ENCODE measurements at places on chromosomes 6 and 20.

DNA sequence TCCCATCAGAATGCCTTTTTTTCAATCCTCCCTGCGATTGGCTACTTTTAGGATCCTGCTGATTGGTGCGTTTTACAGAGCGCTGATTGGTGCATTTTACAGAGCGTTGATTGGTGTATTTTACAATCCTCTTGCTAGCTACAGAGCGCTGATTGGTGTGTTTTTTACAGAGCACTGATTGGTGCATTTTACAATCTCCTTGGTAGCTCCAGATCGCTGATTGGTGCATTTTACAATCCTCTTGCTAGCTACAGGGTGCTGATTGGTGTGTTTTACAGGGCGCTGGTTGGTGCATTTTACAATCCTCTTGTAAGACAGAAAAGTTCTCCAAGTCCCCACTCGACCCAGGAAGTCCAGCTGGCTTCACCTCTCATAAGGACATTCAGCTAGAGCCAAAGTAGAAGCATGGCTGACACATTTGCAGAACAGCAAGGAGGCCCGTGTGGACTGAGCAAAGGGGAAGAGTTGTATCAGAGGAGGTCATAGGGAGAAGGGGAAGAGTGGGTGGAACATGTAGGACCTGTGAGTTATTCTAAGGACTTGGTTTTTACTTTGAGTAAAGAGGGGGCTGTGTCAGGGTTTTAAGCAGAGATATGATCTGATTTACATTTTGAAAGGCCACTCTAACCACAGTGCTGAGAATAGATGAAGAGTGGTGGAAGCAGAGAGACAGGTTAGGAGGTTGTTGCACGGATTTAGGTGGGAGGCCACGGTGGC lies 2.6 kb downstream of the ALDH5A1 start:
- no peak for DNase-seq

DNA sequence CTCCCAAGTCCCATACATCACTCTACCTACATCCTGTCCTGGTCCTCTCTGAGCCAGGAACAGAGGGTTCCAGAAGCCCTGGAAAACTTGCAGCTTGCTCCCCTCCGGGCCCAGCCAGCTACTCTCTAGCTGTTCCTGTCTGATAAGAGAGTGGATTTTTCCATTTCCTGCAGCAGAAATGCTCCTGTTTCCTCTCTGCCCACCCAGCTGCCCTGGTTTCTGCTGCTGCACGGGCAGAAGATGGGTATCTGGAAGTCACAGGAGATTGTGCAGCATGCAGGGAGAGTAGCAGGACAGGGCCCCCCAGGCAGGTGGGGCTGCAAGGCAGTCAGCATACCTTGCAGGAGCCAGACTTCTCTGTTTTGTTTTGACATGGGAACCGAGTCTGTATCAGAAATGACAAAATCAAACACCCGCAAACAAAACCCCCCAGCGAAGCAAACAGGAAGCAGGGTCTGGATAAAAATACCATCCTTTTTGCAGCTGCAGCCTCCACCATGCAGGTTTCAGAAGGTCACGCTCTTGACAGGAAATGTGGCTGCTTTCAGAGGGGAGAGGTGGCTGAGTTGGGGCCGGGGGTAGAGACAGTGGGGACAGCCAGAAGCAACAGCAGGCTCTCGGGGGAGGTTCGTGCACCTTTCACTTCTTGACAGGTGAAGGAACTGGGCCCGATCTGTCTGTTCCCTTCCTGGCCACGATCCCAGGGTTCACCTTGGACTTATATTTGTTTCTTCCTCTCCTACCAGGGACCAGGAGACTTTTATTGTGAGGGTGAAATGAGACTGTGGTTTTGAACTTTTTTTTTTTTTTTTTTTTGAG lies 50.8 kb upstream of the FAM83D start:
- DNase-seq = no peak

GRCh38 chr20:56285496-56285895 lies 37.0 kb downstream of the MC3R start:
- no peak for DNase-seq

GRCh38 chr6:158938220-158938619 lies 61.8 kb downstream of the RSPH3 start:
- no peak for DNase-seq

- DNase-seq = no peak
These were observed 49.7 kb downstream of the RBM38 start for GRCh38 chr20:57440678-57441509.

DNA sequence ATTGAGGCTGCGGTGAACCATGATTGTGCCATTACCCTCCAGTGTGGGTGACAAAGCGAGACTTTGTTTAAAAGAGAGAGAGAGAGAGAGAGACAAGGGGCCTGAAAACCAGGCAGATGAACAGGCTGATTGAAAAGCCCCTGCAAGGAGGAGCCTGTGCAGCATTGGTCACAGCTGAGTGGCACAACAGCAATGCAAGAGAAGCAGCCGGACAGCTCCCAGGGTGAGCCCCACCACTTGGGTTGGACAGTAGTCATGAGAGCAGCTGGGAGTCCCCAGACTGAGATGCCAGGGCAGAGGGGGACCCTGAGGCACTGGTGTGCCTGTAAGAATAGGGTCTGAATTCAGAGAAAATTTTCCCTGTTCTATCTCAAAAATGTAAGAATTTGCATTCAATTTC lies 10.2 kb downstream of the DNPH1 start:
- DNase-seq = no peak

DNA sequence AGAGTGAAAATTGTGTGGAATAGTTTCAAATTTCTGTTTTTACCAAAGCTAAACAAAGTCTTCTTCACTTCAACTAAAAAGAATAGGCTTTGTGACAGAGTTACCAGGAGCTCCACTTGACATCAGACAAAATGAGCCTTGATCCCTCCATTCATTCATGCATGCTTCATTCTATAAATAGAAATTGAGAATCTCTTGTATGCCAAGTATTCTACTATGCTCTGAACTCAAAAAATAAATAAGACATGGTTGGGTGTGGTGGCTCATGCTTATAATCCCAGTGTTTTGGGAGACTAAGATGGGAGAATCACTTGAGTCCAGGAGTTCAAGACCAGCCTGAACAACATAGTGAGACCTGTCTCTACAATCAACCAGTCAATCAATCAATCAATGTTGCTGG lies 236.6 kb upstream of the FAM83B start:
- no peak for DNase-seq

GRCh38 chr20:45497971-45498494 lies 17.4 kb downstream of the SPINT3 start:
- DNase-seq = no peak

GRCh38 chr6:147195510-147195909 lies 8.7 kb upstream of the STXBP5 start:
- no peak for DNase-seq

Data from activated T-cell treated with anti-CD3 and anti-CD28 coated beads for 4 hours (primary cell).